ENCODE measurements at places on chromosomes 12 and 14. TPM values are rescaled to one million over a fixed set of nuclear protein-coding genes. Genes with fewer than 3 reads are reported as not detected.

Gene CD163
- not detected for total RNA-seq

- peaks cover 34% of the 10 kb centered on the region for H3K36me3 ChIP-seq
- H3K27me3 ChIP-seq, result no peaks in the 10 kb centered on the region
- no peaks in the 10 kb centered on the region for H3K4me1 ChIP-seq
- DNase-seq, result no peak
These were observed 33.3 kb downstream of the ATP2A2 start for GRCh38 chr12:110314308-110314707.

DNA sequence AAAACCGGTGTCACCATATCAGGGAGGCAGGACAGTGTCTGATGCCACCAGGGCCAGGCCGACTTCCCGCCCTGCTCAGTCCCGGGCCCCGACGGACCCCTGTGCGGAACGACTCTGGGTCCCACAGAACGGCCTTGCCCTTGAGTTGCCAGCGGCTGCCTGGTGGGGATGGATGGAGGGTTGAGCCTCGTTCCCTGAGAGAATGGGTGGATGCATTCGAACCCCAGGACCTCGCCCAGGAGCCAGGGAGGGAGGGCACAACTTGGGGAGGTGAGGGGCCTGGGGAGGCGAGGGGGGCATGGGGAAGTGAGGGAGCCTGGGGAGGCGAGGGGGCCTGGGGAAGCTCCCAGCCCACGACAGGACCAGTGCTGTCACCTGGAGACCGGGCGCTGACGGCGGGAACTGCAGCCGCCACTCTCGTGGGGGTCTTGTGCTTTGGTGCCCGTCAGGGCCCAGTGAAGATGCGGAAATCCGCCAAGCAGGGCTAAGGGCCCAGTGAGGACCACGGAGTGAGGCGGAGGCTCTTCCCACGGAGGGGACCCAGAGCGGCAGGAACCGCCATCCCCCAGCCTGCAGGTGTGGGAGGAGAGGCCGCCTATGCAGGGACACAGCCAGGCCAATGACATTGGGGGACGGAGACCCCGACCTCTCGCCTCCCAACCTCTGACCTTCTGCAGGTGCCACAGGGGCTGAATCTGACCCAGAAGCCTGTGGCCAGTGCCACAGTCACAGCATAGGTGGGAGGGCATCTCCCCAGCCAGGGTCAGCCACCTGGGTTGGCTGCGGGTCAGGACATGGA, 74.4 kb upstream of the GALNT9 start:
- no peaks in the 10 kb centered on the region for H3K36me3 ChIP-seq
- no peaks in the 10 kb centered on the region for H3K27me3 ChIP-seq
- no peak overlapping the region for H3K4me3 ChIP-seq
- H3K4me1 ChIP-seq, result no peaks in the 10 kb centered on the region
- DNase-seq, result no peak
- H3K27ac ChIP-seq, result no peak overlapping the region

GRCh38 chr12:66779466-66779865, 100.6 kb upstream of the GRIP1 start:
- no peaks in the 10 kb centered on the region for H3K27me3 ChIP-seq
- H3K36me3 ChIP-seq, result no peaks in the 10 kb centered on the region
- H3K4me1 ChIP-seq, result no peaks in the 10 kb centered on the region
- H3K27ac ChIP-seq, result no peak overlapping the region
- no peak overlapping the region for H3K4me3 ChIP-seq
